ENCODE measurements at places on chromosomes 13 and 19.

DNA sequence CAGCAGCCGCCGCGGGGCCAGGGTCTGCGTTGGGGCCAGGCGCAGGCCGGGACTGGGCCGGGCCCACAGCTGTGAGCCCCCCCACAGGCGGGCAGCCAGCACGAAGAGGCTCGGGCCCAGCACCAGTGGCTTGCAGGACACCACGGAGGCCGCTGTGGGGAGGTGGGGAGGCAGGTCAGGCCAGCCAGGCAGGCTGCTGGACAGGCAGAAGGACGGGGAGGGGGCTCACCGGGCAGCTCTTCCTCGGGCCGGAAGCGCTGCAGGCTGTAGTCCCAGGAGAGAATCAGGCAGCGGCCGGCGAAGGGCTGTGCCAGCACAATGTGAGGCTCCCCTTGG is 8.3 kb downstream of the LGI4 start:
- DNase-seq, result no peak

GRCh38 chr19:13705928-13706447 is 58.3 kb upstream of the MRI1 start:
- DNase-seq, result no peak

DNA sequence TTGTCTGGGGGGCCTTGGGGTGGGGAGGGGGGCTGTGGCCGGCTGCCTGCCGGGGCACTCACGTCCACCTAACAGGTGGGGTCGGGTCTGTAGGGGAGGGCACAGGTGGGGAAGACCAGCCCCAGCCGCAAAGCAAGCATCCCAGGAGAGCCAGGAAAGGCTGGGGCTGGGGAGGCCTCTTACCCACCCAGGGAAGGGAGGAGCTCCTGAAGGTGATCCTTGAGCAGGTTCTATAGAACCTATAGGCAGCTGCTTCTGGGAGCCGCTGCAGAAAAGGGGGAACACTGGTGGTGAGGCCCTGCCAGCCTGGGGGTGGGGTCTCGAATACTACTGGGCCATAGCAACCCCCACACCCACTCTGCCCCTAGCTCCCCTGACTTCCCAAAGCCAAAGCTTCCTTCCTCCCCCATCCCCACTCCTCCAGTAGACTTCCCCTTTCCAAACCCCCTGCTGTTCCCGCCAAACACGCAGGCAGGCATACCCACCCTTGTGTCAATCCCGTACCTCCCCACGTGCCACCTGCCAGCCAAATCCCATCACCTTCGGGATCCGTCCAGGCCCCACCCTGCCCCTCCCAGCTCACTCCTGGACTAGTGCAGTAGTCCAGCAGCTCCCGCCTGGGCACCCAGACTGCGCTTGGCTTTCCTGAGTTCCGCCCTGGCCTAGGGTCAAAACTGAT is 5.6 kb downstream of the KLF16 start:
- no peak for DNase-seq

DNA sequence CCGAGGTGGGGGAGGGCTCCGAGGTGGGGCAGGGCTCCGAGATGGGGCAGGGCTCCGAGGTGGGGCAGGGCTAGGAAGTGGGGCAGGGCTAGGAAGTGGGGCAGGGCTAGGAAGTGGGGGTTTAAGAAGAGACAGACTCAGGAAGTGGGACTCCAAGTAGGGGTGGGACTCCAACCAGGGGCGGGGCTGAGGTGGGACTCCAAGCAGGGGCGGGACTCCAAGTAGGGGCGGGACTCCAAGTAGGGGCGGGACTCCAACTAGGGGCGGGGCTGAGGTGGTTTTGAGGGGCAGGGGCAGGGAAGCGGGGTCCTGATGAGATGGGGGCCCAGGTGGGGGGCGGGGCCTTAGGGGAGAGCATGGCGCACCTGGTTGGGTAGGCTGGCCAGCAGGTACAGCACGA is 13.6 kb downstream of the CFD start:
- DNase-seq, result peak; percentile 69

DNA sequence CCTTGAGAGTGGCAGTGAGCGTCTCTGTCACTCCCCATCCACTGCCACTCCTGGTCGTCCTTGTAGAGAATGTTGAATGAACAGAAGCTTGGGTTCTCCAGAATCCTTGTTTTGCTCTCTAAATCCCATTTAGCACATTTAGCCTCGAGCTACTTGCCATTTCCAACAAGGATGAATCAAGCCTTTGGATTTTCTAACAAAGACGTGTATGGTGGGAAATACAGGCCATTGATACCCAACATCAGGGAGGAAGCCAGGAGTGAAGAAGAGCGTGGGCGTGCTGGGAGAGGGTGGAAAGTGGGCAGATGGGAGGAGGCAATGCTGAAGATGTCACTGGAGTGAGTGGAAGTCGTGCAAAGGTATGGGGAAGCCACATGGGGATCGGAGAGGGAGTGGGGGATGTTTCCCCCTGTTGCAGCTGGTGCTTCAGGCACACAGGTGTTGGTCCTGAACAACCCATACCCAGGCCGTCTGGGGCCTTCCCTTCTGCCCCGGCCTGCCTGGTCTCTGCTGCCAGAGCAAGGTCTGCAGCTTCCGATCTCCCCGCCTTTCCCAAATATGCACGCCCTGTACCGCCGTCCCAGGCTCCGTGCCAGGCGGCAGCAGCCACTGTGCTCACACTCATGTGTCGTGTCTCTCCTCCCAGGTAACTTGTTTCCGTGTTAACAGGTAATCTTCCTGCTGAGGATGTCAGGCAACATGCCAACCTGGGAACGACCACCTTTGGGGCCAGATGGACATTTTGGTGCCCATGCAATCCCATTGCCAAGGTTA is 48.7 kb downstream of the ZIC5 start:
- DNase-seq, result peak; percentile 46

DNA sequence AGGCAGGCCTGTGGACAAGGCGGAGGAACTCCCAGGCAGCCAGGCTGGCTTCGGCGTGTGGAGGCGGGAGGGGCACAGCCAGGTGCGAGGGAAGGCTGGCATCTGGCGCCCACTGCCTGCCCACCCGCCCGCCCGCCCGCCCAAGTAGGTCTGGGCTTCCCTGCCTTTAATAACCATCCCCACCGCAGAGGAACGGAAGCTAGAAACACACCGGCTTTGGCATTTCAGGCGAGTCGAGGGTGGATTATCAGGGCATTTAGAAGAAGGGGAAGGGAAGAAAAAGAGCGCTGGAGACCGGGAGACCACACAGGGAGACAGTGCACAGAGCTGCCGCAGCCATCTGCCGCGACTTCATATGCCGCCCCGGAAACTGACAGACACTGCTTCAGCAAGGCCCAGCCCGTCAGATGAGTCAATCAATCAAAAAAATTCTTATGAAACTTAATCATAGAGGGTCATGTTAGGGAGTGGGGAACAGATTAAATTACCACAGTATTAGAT is 199.7 kb downstream of the TSHZ3 start:
- no peak for DNase-seq

- peak; percentile 97 for DNase-seq
Observed at GRCh38 chr19:44808463-44809371, at the start of gene BCAM. Gene BCAM (plus strand): TSS chr19:44809103. CDS start chr19:44809125, 22 bp downstream.

GRCh38 chr13:43021926-43022670 is 1.3 kb upstream of the DNAJC15 start:
- no peak for DNase-seq

DNA sequence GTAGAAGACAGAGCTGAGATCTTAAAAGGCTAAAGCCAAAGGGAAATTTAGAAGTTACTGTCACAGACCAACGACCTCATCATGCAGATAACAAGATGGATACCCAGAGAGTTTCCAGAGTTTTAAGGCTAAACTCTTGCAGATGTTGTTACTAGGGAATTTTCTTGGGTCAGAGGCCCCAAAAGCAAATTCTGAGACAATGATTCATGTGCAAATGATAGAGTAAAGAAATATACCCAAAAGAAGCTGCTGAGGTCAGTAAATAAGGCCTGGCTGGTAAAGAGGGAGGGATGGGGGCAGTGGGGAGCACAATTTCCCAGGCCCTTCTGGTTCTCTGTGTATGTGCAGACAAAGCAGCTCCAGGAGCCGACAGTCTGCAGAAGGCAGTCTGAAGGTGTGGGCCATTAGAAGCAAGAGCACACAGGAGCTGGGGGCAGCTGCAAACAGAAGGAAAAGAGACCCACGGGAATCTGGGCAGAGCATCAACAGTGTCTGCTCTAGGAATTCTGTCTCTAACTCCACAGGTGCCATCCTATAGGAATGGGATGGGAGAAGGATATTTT is 330.8 kb downstream of the TBC1D4 start:
- no peak for DNase-seq

DNA sequence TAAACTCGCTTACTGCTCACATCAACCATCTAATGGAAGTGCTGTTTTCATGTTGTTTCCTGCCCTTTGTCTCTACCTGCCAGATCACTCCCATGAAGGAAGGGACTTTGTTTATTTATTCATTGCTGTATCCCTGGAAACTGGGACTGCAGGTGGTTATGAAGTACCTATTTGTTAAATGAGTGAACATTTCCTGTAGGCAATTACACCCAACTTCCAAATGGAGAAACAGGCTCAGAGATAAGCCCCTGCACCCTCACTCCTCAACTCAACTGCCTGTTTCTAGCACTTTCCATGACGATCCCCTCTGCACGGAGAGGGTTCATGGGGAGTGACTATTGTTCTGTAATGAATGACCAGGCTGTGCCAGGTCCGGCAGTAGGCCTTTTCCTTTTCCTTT is 1.9 kb upstream of the SELENOW start:
- DNase-seq, result no peak

GRCh38 chr19:1231729-1232637 is 5.8 kb downstream of the CBARP start:
- no peak for DNase-seq

DNA sequence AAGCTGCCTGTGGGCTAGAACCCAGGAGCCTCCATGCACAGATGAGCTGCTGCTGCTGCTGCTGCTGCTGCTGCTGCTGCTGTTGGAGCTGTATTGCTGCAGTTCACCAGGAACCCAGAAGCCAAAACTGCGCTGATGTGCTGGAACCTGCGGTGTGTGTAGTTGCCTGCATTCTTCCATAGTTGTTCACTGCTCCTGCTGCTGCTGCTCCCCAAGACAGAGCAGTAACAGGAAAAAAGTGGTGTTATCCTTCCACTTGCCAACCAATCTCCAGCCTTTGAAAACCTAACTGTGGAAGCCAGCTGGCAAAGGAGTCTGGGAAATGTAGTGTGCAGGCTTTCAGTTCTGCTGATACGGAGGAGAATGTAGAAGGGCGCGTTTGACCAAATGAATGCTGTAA is 37.9 kb downstream of the ARHGAP35 start:
- DNase-seq, result no peak

DNA sequence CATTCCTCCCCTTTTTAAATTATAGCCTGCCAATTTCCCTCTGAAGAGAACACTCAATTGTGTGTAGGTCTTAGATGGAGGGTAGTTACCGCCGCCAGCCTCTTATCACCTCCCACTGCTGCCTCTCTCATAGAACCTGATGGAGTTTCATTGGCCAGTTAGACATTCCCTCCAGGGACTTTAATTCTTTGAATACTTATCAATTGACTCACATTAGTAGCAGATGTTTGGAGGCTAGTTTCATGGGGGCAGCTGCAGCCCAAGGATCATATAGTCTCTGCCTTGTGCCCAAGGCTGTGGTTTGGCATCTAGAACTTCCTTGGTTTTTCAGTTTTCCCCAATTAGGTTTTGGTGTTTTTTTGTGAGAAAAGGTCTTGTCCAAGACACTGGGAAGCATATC is 318.9 kb upstream of the HTR2A start:
- DNase-seq, result no peak

GRCh38 chr13:110696776-110697175 is 9.1 kb downstream of the CARS2 start:
- no peak for DNase-seq

DNA sequence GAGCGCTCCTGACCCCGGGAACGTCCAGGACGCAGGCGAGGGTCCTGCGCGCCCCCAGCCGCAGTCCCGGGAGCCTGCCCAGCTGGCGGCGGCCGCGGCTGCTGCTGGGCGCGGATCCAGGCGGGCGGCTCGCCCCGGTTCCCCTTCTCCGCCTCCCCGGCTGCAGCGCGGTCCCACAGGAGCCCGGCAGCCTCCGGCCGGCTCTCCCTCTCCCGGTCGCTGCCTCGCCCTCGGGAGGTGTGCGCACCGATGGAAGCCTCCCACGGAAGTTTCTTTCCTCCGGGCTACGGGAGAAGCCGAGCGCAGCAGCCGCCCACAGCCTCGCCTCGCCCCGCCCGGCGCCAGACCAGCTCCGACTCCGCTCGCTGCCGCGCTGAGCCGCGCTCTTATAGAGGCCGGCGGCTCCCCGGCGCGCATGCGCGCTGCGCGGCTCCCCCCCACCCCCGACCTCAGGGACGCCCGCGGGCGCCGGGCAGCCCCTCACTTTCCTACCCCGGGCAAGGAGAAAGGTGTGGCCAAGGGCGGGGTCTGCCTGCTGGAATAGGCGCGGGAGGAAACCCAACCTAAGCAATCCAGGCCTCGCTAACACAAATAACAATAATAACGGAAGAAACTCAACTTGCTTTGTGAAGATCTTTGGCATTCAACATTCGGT is at the start of gene SHISA2:
SHISA2 (minus strand) TSS at position 360 of the 655 bp plus-strand sequence. CDS start 1,041 bp downstream, outside the sequence.
- DNase-seq, result peak; percentile 89

DNA sequence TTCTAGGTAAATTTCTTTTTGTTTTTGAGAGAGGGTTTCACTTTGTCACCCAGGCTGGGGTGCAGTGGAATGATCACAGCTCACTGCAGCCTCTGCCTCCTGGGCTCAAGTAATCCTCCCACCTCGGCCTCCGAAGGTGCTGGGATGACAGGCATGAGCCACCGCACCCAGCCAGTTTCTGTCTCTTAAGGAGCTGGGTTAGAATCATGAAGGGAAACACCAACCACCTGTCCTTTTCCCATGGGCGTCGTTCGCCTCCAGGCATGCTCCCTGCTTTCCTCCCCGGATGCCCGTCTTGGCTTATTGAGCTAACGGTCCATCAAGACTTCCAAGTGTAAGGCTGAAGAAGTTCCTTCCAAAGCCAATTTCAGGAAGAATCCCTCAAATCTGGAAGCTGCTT is 85.9 kb downstream of the SOX1 start:
- DNase-seq, result no peak

- DNase-seq, result no peak
Observed at GRCh38 chr13:45823583-45823982, 28.0 kb downstream of the SIAH3 start.

GRCh38 chr19:6728346-6728745 is 7.9 kb upstream of the C3 start:
- DNase-seq, result no peak

- DNase-seq, result no peak
Observed at GRCh38 chr13:98254513-98254912, 77.4 kb upstream of the RNF113B start.

- peak; percentile 99 for DNase-seq
Observed at GRCh38 chr19:982567-983170, 1.5 kb upstream of the WDR18 start.

GRCh38 chr13:94708031-94708859 is 4.1 kb downstream of the SOX21 start:
- DNase-seq, result peak; percentile 61

- DNase-seq, result no peak
Observed at GRCh38 chr13:80215368-80215767, 125.6 kb downstream of the SPRY2 start.

DNA sequence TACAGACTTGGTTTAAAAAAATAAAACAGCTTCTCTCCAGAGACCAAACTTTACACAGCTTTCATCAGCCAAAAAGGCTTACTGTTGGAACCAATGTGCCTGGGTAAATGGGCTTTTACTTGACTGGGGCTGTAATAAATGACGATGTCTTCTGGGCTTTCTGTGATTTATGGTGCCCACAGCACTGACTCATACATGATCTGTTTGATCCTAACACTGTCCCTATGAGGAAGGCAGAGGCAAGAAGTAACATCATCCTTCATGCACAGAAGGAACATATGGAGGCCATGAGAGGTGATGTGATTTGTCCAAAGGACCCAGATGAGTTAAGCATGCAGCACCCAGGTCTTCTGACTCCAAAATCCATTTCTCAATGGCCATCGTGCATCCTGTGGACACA is 77.4 kb downstream of the DOCK9 start:
- no peak for DNase-seq

GRCh38 chr13:101520672-101521071 is 68.2 kb downstream of the ITGBL1 start:
- no peak for DNase-seq

Measured in iPS-NIHi11 (cell line).